Body of pancreas (tissue), 4 donors: ENCODE measurements at places on chromosomes 4 and X. TPM values are rescaled to one million over a fixed set of nuclear protein-coding genes. Genes with fewer than 3 reads are reported as not detected.

XG gene
- total RNA-seq = not detected

PRSS48 gene
- not detected for total RNA-seq

PRDM5 gene
- total RNA-seq = 36.3 TPM

BEX2 gene
- total RNA-seq = 23.9 TPM

PAGE4 gene
- not detected for total RNA-seq

TXK gene
- total RNA-seq = 0.66 TPM

MTNR1A gene
- 1.6 TPM for total RNA-seq

NOX1 gene
- total RNA-seq = not detected

CHIC2 gene
- total RNA-seq = 6.9 TPM

NPY1R gene
- 4.9 TPM for total RNA-seq

GLRA2 gene
- not detected for total RNA-seq

MCF2 gene
- total RNA-seq = 0.33 TPM
